ENCODE measurements at places on chromosomes 16 and 17.

GRCh38 chr17:82548681-82549303, 29.3 kb downstream of the FOXK2 start:
- no peak for DNase-seq

DNA sequence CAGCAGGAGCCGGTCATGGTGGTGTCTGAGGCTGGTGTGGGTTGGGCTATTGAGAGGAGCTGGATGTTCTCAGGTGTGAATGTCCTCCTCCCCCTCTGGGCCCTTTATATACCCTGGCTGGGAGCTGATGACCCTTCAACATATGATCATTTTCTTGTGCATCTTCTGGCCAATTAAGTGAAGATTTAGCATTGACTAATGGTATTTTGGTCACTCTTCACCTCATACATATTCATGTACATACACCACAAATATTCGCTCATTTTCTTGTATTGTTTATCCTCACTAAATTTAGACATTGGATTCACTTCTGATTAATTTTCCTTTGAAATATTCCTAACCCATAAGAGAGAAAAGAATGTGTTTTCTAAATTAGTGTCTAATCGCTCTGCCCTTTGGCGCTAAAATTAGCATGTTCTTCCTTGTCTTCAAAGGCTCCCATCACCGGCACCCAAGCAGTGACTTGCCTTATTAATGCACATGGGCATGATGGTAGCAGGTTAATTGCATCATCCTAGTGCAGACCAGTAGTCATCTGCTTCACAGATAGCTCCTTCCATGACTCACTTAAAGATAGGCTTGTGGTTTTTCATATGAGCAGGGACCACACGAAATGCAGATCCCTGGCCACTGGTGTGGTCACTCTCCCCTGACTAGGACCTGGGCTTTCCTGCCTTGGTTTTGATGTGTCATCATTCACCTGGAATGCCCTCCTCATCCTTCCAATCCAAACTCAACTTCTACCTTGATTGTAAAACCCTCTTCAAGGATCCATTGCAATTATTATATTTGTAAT, at the start of gene KRTAP2-4:
TSS of gene KRTAP2-4 (minus strand) at position 51 of the 796 bp plus-strand sequence. CDS start at position 17, 34 bp downstream.
- no peak for DNase-seq

DNA sequence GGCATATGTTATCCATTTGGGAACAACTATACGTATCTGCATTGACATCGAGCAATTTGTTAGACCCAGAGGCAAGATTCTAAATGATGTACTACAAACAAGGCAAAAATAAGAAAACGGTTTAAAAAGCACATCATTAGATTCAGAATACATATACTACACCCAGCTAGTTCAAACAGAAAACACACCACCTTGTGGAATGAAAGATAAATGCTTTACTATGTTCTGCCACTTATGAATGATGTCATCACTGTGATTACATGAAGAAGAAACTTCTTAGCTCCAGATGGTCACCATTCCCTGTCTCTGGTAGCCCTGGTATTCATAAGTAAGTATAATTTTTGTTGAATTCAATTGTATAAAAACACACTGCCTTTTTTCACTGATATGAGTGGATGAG, 7.8 kb downstream of the NACA2 start:
- DNase-seq = no peak

- no peak for DNase-seq
Measured at GRCh38 chr16:49484451-49484849, 110.8 kb downstream of the C16orf78 start.

Data from stimulated activated CD8-positive, alpha-beta memory T cell treated with anti-CD3 and anti-CD28 coated beads, Interleukin-4, amount 100 ng/mL, for 1 hour (primary cell).